NCI-H524 (cell line): ENCODE measurements at places on chromosomes 5 and 9.

GRCh38 chr9:135014311-135015010 is 73.0 kb upstream of the OLFM1 start:
- no peak for DNase-seq

GRCh38 chr5:113195771-113196170 is 219.2 kb downstream of the DCP2 start:
- DNase-seq = peak; percentile 31

DNA sequence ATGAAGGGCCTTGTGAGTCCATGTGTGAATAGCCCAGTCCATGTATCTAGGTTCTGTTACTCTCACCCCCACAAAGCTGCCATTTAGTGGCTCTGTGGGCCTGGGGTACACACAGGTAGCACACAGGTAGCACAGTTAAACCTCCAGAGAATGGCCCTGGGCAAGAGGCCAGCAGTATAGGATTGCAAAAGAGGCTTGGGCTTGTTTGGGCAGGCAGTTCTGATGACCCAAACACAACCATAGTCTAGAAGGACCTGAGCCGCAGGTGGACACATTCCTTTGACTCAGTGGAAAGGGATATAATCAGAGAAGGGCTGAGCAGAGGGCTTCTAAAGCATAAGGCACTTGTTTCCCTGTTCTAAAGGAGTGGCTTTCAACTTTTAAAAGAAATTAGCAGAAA is 326.8 kb upstream of the SGCD start:
- no peak for DNase-seq

DNA sequence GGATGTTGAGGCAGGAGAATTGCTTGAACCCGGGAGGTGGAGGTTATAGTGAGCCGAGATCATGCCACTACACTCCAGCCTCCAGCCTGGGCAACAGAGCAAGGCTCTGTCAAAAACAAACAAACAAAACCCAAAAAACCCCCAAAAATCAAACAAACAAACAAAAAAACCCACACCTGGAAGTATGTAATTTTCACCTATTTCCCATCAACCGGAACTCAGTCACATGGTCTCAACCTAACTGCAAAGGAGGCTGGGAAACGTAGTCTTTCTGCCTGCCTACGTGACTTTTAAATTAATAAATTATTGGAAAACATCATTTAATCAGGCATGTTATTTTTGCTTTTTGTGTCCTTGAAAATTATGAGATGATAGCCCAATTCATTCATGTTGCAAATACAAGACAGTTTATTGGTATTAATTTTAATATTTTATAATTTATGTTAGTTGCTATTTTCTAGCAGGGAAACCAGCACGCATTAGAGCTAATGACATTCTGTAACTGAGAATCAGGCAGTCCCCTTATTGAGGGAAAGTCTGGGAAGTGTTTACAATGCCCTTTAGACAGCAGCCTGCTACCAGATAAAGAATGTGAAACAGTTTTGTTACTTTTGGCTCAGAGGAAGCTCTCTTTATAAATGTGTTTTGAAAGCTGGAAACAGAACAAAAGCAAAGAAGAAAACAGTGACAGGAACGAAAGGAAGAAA is 110.3 kb downstream of the NXNL2 start:
- no peak for DNase-seq

DNA sequence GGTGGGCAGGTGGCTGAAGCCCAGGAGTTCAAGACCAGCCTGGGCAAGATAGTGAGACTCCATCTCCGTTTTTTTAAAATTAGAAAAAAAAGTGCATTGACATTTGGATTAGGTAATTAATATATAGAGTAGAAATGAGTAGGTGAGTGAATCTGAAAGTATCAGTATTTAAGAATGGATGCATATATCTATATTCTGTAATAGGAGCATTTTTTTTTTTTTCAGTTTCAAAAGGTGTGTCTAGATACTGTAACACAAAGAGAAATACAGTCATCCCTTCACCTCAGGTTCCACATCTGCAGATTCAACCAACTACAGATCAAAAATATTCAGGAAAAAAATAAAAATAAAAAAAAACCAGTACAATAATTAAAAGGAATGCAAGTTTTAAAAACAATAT is 50.8 kb downstream of the RBM27 start:
- DNase-seq = no peak

- no peak for DNase-seq
Measured at GRCh38 chr5:127254729-127255284, 35.8 kb upstream of the MEGF10 start.
